ENCODE measurements at places on chromosomes 11 and 22. TPM values are rescaled to one million over a fixed set of nuclear protein-coding genes. Genes with fewer than 3 reads are reported as not detected.

Gene OR8G1
- not detected for total RNA-seq

Gene DDI1
- total RNA-seq: not detected

DNA sequence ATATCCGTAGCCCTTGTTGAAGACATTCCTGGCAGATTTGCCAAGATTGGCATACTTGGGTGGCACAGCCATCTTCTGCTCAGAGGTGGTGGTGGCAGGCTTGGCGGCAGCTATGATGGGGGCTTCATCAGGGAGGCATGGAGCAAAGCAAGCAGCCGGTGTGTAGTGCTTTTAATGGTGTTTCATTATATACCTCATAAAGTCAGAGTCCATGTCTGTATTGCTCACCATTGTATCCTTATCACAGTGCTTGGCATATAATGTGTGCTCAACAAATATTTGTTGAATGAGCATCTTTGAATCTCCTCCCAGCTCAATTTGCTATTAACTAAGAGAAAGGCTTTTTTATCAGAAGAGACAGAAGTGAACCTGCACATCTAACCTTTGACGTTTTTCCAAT is 7.8 kb upstream of the DNHD1 start:
- no peak for DNase-seq

DNA sequence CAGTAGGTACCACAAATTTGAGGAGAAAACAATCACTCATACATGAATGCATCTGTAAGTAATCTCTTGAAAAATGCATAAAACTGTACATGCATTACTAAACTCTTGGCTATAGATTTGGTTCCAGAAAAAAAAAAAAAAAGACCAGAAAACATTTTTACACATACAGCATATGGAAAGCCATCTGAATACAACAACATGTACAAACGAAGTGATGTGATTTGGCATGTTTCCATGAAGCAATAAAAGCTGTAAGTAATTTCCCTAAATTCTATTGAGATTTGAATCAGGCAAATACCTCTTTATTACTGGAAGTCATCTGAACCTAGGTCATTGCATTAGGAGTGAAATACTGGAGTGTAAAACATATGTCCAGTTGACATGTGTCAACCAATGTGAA is 31.9 kb upstream of the ZC3H12C start:
- no peak for DNase-seq

GRCh38 chr11:29251738-29252137 is 765.1 kb downstream of the KCNA4 start:
- no peak for DNase-seq
